Endothelial cell (in vitro differentiated cells): ENCODE measurements at places on chromosomes 12 and 14.

DNA sequence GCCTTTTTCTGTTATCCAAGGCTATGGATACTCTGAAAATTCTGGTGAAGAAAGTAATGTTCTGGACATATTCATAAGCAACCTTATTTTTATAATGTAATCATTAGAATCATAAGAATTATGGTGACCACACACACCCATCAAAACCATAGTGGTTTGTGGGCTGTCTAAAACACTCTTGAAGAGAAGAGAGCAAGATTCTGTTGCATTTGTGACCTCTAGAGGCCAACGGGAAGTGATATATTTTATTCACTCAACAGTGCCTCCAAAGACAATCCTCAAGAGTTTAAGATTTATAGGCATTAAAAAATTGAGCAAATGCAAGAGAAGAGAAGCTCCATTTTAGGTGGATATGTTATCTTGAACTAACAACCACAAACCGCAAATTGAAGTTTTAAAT, 68.5 kb upstream of the LGR5 start:
- no peak for DNase-seq

DNA sequence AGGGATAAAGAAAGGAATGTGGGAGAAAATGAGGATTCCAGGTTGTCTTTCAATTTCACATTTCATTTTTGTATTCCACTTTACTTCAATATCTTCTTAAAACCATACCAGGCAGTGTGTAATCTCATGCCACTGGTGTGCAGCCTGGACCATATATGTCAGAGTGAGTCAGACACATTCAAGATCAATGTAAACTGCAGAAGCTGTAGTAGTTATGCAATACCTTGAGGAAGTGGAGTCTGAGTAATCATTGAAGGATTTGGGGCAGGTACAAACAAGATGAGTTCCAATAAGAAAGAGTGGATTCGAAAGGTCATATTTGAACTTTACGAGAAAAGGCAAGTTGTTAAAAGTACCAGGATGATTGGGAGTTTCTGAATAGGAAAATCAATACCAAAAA, 14.1 kb downstream of the PLCZ1 start:
- no peak for DNase-seq

DNA sequence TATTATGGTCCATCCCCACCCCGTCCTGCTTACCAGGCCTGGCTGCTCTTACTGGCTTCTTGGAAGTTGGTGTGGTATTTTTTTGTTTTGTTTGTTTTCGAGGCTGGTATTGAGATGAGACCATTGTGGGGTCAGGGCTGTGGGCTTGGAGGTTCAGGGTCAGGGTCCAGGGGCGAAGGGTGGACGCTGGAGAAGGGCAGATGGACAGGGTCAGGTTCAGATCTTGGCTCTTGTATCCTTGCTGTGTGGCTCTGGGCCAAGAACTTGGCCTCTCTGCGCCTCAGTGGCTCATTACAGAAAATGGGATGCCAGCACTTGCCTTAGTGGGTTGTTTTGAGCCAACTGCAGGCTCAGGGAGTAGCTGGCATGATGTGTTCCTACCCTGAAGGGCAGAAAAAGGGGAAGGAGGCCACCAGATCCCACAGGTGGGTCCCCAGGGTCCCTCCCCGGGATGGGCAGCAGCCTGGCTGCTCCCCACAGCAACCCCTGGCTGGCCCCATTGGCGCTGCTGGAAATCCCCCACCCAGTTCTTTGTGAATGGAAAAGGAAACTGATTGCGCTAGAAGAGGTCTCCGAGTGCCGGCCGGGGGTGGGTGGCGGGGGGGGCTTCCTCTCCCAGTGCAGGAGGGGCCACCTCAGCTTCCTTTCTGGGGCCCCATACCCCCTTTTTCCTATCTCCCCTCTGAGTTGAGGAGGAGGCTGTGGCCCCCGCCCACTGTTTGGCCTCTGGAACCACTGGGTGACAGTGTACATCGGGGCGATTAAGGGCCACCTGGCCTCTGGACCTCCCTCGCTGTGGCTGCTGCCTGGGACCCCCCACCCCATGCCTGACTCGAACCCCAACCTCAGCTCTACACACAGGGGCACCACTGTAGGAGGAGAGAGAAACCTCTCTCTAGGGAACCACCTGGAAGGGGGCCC, 25.0 kb downstream of the SH2B3 start:
- no peak for DNase-seq

DNA sequence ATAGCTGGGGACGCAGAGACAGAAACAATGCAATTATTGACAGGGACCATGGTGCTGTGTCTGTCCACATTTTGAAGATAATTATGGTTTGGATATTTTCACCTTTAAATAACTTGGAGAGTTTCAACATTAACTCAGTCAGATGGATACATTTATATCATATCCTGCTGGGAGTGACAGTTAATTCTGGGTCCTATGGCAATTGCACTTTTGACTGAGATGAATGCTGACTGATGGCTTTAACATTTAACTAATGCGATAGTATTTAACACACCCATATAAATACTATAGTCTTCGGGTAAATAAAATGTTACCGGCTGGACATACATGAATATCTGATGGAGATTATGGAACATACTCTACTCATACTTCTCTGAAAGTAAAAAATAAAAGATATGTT, 118.3 kb downstream of the LRRK2 start:
- no peak for DNase-seq

DNA sequence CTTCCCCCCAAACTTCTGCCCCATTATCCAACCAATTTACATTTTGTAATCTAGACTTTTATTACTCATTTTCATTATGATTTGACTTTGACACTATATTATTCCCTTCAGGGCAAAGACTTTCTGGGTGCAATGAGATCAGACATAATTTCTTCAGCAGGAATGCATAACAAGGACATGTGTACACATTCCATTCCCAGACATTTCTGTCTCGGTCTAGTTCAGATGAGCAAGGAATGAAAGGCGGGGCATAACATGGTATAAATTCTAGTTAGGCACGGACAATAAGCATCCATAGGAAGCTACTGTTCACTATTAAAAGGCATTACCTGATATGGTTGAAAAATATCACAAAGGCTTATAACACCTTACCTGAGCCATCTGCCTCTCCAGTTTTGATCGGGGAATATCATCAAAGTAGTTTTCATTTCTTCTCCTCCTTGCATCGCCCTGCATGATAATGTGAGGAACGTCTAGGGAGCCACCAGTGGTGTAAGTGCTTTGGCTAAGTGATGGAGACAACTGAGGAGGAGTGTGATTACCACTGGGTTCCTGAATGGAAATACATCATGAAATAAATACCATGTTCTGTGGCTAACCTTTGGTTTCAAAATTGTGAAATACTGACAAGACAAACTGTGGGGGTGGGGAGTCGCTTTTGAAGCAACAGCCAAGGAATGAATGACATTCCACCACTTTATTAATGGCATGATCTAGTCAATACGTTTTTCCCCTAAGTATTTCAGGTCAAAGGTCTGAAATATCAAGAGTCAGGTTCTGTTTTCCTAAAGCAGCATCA, 183.9 kb downstream of the APAF1 start:
- no peak for DNase-seq

DNA sequence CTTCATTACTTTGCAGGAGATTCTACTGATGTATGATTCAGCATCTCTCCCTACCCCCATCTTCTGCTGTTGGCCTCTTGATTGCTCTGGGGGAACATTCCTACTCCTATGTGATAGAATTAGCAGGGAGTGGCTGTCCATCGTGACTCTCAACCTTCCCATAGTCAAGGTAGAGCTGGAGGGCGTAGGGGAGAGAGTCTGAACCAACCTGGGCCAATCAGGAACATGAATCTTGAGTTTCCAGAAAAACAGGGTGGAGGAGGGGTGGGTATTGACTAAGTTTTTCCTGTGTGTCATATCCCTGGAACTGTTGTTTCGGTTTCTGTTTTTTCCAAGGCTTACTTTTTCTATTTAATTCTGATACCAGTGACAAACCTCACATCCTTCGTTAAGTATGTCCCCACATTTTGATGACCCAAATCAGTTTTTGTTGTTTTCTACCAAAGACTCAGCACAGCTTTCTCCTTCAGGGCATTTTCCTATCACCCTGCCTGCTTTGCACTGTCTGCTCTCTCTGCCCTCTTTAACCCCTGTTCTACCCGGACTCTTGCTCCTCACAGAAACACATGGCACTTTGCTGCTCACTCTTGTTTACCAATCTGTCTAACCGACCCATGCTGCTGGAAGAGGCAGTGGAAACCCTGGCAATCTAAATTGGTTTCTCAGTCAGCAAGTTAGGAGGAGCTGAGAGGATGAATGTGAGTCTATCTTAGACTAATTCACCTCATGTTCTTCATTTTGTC, 1428.3 kb downstream of the AACS start:
- no peak for DNase-seq

DNA sequence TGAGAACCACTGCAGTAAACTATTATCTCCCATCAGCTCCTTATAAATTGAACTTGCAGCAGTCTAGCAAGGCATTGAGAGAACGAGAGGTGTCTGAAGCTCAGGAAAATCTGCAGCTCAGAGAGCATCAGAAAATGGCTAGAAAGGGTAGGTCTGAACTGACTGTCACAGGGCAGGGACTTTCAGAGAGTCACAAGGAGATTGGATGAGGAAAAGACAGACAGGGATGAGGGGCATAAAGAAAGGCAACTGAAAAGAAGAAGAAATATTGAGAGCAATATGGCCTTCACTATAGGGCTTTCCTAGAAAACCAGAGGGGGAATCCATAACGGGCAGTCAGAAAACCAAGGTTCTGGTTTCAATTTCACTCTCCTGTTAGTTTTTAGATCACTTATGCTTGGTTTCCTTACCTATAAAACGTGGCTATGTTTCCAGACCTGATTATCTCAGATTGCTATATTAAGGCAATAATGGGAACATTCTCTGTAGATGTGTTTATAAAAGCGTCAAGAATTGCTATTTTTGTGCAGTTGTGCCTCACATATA, 40.9 kb downstream of the PDE6H start:
- no peak for DNase-seq

DNA sequence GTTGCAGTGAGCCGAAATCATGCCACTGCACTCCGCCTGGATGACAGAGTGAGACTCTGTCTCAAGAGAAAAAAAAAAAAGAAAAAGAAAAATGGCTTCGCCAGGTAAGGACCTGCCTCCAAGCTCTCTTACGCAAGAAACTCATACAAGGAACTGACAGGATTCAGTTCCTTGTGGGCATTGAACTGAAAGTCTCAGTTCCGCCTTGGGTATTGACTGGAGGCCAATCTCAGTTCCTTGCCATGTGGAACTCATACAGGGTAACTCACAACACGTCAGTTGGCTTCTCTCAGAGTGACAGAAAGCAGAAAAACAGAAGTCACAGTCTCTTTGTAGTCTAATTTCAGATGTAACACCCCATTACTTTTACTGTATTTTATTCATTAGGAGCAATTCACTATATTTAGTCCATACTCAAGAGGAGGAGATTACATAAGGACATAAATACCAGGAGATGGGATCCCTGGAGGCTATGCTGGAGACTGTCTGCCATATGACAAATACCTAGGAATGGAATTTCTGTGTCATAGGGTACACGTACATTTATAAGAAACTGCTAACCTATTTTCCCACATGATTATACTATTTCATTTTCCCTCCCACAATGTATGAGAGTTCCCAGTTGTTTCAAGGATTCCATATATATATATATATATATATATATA, 11.4 kb upstream of the NOPCHAP1 start:
- no peak for DNase-seq

GRCh38 chr14:93007225-93007997, 84.5 kb downstream of the CHGA start:
- no peak for DNase-seq

GRCh38 chr12:103799857-103800771, 40.9 kb downstream of the NT5DC3 start:
- no peak for DNase-seq

DNA sequence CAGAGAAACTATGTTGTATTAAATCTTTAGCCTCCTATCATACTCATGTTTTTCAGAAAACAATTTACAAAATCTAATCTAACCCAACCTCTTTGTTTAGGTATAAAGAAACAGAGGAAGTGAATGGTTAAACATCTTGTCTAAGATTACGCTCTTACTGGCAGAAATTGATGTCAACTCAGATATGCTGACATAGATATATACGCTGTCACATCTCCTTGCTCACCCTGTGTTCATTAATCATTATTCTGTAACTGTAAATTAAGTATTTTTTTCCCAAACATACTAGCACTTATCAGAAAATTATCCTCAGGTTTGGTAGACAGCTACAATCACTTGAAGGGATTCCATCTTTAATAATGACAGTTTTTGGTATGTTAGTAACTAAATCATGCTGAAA, 1127.6 kb upstream of the SEL1L start:
- no peak for DNase-seq

DNA sequence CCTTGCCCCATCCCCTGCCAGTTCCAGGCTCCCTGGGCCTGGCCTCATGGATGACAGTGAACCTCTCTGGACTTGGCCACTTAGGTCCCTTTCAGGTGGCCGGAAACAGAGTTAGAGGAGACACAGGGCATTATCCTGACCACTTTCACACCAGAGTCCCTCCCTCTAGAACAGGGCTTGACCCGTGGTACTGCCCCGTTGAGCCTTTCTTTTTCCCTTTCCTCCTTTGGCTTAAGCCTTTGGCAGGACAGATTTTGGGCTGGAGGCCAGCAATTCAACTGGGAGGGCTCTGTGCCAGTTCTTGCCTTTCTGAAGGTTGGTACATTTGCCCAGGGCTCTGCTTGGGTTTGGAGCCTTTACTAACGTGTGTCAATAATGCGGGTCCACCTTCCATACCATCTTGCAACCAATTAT, 22.8 kb downstream of the TPCN1 start:
- DNase-seq = no peak

- DNase-seq = no peak
Observed at GRCh38 chr12:93921521-93921920, 226.9 kb upstream of the PLXNC1 start.

GRCh38 chr12:949453-950191, at the start of gene RAD52:
TSS of gene RAD52 (minus strand) at chr12:949694. CDS start at chr12:933058, 16,636 bp downstream.
- peak; percentile 100 for DNase-seq

- DNase-seq = no peak
Observed at GRCh38 chr12:107351713-107352112, 258.4 kb upstream of the CRY1 start.

DNA sequence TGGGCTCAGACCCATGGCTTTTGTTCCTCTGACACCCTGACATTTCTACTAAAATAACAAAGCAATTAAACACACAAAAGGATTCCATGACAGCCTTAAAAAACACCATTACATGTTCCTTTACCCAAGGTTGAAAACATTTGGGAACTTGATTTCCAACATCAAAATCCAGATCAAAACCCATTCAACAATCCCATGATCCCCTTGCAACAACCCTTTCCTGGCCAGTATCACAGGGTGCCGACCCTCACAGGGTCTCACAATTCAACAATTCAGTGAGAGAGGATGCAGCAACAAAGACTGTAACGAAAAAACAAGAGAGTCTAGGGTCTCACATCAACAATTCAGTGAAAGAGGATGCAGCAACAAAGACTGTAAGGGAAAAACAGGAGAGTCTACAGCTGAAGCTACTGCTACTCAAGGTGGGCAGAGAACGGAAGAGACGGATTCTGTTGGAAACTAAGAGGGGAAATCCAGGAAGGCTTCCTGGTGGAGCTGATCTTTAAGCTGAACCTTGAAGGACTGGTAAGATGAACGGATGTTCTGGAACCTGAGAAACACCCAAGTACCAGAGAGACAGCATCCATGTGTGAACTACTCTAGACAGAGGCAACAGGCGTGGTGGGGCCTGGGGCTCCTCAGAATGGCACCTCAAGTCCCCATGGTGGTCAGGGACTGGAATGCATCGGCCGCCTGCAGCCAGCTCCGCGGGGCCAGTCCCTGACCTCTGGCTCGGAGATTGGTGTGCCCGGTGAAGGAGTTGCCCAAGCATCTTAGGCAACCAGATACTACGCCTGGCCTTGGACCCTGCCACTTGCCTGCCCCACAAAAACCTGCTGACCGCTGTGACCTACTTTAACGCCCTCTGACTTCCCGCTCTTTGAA, 22.7 kb upstream of the ZFP36L1 start:
- DNase-seq = no peak
